ENCODE measurements at places on chromosomes 1 and 21.

DNA sequence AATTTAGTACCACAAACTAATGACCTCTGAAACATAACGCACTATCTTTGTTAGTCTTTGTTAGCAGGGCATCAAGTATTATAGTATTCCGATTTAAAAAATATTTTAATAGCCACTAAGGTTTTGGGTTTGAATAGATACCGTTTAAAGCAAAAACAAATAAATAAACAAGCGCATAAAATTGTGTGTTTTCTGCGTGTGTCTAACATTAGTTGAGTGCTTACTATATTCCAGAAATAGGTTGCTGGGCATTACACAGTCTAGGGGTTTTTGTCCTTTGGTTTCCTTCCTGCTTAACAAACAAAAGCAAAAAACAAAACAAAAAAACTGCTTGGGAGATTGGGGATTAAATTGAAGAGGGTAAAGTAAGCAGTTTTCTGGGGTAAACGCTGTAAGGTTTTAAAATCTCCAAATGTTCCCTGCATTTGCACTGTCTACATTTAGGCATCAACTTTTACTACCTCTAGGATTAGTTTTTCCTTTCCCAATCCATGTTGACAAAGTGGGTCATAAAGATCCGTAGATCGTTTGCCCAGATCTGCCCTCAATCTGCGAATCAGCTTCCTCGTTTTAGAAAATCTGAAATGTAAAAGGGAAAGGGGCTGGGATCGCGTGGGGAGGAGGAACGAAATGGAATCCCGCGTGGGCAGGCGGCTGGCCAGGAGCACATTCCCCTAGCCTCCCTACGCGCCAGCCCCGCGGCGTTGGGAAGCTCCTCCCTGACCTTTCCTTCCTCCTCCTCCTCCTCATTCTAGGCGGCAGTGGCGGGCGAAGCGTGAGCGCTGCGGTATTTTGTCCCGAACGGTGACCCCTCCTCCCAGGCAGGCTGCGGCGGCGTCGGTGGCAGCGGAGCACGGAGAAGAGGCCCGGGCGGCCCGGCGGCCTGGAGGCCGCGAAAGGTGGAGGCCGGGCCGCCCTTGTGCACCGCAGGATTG is at the start of gene KCTD3:
Gene KCTD3 (plus strand): TSS at position 749 of the 935 bp plus-strand sequence. CDS start 382 bp downstream, outside the sequence.
- DNase-seq, result peak; percentile 63

DNA sequence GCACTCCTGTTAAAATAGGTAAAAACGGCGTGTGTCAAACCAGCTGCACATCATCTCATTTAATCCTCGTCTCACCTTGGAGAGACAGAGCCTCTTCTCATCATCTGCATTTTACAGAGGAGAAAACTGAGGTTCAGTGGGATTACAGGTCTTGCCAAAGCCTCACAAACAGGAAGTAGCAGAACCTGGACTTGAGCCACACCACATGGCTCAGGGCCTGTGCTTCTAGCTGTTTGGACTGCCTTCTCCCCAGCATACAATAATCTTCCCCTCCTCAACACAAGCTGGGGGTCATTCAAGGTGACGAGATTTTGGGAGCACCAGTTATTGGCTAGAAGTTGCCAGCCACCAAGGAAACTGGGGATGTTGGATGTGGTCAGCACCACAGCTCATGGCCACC is 167.9 kb upstream of the ZC3H12A start:
- no peak for DNase-seq

GRCh38 chr1:237226177-237226944 is 184.4 kb downstream of the RYR2 start:
- DNase-seq, result no peak

GRCh38 chr1:71428029-71428428 is 347.2 kb upstream of the ZRANB2 start:
- DNase-seq, result no peak

GRCh38 chr1:90067194-90067931 is 72.5 kb downstream of the ZNF326 start:
- no peak for DNase-seq

- no peak for DNase-seq
Measured at GRCh38 chr1:40439247-40439646, 11.0 kb upstream of the ZFP69B start.

- no peak for DNase-seq
Measured at GRCh38 chr1:3415260-3416090, 39.0 kb upstream of the ARHGEF16 start.

DNA sequence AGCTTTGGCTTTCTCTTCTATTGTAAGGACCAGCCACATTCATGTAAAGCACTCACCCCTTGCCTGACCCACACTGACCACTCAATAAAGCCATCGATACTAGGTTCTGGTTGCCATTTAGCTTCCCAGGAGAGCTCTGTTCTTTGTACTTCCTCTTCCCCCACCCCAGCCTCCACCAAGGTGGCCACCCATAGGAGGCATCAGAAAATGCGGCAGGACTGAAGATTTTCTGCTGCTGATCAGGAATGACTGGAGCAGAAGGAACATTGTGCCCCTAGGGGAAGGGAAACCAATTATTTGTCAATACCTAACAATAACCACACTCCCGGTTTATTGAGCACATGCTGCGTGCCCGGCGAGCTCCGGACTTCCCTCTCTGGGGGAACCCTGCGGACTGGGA is 5.2 kb upstream of the SMIM12 start:
- no peak for DNase-seq

- no peak for DNase-seq
Measured at GRCh38 chr1:223711747-223712193, 569 bp upstream of the CAPN2 start.

DNA sequence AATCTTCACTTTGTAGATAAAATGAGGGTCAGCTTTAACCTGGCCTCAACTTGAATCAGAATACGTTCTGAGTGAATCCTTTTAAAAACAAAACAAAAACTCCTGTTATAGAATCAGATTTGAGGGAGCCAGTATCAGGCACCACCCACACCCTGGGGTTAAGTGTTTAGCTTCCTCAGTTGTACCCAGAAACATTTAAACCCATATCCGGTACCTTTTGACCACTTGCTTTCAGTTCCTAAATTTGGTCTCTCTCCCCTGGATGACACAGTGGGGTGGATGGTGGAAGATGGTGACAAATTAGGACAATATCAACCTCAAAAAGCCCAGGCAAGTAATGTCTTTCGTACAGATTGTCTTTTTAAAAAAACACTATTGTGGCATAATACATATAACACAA is 10.4 kb downstream of the KLHDC7A start:
- DNase-seq, result peak; percentile 64

GRCh38 chr1:200887772-200888348 is 6.8 kb upstream of the INAVA start:
- DNase-seq, result no peak

DNA sequence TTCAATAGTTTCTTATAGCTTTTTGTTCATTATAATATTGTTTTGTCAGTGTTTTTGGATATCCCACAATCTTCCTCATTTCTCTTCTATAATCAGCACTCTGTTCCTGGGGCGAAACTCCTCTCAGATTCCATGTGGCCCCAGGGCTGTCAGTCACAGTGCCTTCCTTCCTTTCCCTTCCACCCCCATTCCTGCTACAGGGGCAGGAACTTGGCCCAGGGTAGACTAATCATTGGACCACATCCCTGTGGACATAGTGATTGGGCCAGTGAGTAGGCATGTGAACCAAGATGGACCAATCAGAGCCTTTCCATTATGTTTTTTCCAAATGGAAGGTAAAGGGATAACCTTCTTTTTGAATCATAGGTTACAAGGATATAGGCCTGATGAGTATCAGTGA is 78.3 kb downstream of the PGM1 start:
- DNase-seq, result no peak

- peak; percentile 93 for DNase-seq
Measured at GRCh38 chr1:42940851-42941639, 17.6 kb downstream of the SLC2A1 start.

DNA sequence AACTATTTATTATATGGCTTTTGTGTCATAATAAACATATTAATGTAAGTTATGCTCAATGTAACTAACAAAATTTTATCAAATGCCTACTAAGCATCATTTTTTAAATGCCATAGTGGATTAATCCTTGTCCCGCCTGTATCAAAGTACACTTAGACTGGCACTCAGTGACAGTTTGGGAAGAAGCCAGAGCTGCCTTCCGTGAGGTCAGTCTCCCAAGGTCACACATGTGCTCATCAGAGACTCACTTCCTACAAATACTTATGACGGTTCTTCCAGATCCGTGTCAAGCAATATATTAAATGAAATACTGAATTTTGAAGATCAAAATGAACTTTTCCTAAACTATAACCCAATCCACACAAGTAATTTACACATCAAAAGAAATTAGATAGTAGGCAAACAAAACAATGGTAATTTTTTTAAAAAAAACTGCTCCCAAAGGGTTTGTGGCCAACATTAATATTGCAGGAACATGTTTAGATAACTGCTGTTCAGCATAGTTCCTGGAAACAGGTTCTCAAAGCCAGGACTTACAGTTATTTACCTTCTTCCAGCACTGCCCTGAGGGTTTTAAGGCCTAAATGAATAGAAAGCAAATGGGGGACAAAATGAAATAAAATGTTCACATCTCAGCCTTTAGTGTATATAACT is 27.2 kb downstream of the WLS start:
- DNase-seq, result no peak

- DNase-seq, result no peak
Measured at GRCh38 chr1:73097917-73098316, 815.6 kb upstream of the NEGR1 start.

- DNase-seq, result no peak
Measured at GRCh38 chr1:229972600-229973296, 94.3 kb upstream of the GALNT2 start.

DNA sequence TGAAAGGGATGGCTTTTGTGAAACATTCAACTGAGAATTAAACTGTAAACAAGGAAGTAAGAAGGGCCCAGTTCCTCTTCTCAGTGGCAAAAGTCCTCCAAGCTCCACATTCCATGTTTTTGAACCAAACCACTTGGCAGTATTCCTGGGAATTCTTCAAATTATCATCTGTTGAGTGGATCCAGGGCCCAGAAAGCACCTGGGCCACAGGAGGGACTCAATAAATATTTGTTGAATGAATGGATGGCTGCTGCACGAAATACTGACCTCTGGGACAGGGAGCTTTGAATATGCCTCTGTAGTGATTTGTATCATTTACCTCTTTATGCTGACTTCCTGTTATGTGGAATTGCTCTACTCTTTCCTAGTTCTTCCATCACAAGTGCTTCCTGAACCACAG is 4.7 kb downstream of the SLC35F3 start:
- no peak for DNase-seq

DNA sequence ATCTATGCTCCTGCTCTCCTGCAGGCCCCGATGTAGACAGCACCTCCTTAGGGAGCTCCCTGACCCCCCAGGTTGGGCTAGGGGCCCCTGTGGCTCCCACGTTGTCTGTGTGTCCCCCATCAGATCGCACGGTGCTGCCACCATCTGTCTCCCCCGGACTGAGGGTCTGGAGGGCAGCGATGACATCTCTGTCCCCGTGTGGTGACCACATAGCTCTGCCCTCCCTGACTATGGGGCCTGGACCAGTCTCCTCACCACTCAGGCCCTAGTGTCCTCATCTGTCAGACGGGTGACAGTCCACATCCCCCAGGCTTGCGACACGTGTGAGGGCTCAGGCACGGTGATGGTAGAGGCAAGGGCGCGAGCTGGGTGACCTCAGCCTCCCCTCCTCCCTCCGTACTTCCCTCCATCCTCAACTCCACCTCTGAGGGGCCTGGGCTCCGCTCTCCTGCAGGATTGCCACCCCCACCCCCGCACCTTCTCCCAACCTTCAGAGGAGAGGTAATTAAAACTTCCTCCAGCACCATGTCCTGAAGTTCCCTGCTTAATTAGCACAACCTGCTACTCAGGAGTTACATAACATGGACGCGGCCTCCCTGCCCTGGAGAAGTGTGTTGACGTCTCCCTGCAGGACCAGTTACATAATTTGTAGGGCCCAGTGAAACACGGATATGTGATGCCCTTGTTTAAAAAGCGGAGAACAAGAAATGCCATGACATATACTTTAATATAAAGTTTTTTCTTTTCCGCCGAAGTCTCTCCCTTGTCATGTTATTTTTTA is 288.2 kb downstream of the PTPRU start:
- no peak for DNase-seq

- DNase-seq, result no peak
Measured at GRCh38 chr1:230701895-230702768, 11.8 kb downstream of the AGT start.

DNA sequence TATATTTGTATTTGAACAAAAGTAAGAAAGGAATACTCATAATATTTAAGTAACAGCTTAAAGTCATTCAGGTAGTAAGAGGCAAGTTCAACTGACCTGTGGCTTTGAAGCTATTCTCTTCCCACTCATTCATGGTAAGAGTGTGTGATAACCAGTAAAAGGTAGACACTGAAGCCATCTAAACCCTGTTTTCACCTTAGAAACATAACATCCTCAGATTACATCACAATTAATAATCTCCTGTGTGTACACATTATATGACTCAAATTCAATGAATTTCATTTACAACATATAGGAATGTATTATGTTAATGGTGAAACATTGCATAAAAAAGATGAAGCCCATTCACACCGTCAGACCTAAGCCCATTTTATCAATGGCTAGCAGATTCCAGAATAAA is 364.8 kb upstream of the SNX7 start:
- no peak for DNase-seq

DNA sequence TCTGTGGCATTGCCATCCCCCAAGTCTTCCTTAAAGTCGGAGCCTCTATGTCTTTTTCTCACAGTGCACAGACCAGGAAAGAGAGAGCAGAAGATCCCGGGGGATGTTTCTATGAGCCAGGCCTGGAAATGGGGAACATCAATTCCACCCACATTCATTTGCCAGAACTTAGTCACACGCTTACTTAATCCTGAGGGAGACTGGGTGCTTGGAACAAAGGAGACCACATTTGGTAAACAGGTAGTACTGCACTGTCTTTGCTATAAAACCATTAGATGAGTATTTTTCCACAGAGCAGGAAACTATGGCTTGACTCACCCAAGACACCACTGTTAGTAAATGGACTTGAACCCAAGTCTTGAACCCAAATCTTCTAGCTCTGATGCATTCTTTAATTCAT is 60.7 kb upstream of the CTTNBP2NL start:
- DNase-seq, result no peak

DNA sequence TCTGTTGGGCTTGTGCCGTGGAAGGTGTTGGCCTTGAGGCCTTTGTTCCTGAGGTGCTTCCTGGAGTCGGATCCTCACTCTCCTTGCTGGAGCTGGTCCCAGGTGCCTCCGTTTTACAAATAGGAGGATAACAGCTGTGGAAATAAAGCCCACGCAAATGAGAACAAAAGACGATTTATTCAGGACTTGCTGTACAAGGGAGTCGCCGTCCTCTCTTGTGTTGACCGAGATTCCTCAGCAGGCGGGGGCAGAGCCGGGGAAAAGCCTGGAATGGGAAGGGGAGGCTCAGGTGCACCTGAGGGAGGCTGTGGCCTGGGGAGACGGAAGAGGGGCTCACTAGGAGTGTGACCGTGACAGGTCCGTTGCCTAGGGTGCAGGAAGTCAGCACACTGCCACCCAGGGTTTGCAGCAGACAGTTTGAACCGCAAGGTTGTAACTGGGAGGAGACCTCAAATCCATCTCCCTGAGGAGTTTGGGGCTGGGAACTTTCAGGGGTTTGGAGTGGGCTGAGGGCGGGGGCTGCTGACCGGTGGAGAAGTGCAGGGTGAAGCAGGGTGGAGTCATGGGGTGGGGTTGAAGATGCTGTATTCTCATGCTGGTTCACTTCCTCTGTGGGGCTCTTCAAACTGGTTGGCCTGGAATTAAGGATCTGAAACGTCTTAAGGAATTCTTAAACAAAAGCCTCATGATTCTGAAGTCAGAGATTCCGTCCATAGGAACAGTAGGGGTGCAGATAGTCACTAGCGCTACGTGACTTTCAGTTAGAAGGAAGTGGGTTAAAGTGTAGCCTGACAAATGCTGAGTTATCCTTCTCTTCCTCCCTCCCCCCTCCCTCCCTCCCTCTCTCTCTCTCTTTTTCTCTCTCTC is 2.6 kb upstream of the CSTB start:
- DNase-seq, result peak; percentile 86
